ENCODE measurements at places on chromosomes 5 and 9.

DNA sequence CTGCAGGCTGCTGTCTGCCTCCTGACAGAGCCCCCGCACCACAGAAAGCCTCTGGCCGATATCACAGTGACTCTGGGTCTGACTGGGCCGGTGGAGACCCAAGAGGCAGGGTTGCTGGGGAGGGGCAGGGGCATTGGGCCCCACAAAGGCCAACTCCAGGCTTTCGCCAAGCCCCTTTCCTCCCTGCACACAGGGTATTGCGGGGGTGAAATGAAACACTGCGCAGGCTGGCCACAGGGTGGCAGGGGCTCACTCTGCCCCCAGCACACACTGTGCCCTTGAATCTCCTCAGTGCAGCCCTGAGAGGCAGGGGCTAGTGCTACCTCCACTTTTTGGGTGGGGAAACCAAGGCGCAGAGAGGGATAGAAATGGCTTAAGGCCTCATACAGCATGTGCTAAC lies 44.6 kb downstream of the BARX1 start:
- DNase-seq: no peak

GRCh38 chr9:73014011-73014410 lies 61.2 kb upstream of the ALDH1A1 start:
- no peak for DNase-seq

- no peak for DNase-seq
Measured at GRCh38 chr5:135138116-135138850, 104.3 kb upstream of the PITX1 start.

DNA sequence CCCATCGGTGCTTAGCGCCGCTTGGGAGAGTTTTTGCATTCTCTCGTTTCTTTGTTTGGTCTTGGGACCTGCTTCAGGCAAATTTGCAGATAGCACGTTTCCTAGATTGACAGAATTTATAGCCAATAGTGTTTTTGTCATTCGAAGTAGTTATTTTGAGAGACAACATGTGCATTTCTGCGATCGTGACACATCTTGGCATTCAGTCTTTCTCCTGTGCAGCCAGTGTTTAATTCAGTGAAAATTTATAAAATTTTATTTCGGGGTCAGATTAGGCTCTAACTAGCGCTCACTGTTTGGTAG lies 830 bp downstream of the PRRC1 start:
- no peak for DNase-seq

DNA sequence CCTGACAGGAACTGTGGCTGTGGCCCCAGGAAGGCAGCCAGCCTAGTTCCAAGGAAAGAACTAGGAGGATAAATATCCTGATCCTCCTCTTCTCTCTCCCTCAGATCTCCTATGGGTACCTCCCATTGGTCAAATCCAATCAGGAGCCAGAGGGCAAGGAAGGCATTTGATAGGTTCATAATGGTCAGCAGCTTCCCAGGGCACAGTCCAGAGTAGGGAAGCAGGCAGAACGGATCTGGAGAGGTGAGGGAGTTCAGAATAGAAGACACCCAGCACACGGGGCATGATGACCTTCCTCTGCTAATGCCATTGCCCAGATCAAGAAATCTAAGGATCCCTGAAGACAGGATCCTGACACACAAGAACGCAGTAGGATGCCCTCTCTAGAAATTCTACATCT lies 8.6 kb downstream of the ABLIM3 start:
- no peak for DNase-seq

DNA sequence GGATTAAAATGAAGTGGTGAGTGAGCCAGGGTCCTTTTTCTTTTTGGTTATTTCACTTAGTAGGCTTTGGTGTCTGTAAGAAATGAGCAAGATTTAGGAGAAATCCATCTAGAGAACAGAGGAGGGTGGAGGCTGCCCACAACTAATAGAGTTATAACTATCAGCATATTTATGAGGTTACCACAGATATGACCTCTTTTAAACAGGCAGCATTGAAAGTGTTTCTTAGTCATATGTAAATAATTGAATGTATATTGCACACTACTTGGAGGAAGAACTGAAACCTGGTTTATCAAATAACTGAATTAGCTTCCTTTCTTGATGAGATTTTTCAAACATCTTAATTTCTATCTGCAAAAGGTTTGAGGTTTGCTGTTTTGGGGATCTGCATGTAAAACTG lies 483.1 kb upstream of the PIK3R1 start:
- no peak for DNase-seq

DNA sequence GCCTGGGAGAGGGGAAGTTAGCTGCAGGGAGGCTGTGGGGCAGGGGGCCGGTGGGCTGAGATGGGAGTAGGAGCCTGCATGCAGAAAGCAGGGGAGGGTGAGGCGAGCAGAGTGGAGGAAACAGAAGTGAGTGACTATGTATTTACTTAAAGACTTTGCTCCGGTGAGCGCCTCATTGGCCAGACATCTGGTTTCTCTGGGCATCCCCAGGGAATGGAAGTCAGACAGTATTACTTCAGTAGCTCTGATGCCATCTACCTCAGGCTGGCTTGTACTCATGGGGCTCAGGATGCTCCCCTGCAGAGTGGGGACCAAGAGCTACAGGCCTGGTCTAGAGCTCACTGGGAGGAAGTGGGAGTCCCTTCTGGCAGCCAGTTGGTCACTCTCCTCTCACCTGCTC lies 78.2 kb upstream of the ARAP3 start:
- DNase-seq: no peak

GRCh38 chr9:92189782-92190535 lies 74.7 kb upstream of the SPTLC1 start:
- DNase-seq: no peak

GRCh38 chr5:95884017-95884325 lies 61.4 kb upstream of the GLRX start:
- DNase-seq: no peak

DNA sequence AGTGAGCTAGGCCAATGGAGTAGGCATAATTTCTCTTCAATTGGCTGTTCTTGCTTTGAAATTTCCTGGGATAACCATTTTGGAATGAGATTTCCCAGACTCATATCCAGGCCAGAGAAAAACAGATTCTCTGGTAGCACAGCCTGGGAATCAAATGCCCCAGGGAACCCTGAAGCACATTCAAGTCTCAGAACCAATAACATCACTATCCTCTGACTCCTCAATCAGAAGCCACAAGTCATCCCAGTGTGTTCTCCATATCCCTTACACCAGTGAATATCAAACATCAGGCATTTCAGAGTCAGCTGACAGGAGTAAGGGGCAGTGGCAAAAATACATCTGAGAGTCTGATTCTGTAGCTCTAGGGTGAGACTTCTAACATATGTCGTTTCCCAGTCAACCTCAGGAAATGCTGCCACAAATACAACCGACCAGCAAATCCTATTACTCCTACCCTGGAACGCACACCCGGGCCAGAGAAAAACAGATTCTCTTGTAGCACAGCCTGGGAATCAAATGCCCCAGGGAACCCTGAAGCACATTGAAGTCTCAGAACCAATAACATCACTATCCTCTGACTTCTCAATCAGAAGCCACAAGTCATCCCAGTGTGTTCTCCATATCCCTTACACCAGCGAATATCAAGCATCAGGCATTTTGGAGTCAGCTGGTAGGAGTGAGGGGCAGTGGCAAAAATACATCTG lies 537.7 kb upstream of the NMUR2 start:
- DNase-seq: no peak

DNA sequence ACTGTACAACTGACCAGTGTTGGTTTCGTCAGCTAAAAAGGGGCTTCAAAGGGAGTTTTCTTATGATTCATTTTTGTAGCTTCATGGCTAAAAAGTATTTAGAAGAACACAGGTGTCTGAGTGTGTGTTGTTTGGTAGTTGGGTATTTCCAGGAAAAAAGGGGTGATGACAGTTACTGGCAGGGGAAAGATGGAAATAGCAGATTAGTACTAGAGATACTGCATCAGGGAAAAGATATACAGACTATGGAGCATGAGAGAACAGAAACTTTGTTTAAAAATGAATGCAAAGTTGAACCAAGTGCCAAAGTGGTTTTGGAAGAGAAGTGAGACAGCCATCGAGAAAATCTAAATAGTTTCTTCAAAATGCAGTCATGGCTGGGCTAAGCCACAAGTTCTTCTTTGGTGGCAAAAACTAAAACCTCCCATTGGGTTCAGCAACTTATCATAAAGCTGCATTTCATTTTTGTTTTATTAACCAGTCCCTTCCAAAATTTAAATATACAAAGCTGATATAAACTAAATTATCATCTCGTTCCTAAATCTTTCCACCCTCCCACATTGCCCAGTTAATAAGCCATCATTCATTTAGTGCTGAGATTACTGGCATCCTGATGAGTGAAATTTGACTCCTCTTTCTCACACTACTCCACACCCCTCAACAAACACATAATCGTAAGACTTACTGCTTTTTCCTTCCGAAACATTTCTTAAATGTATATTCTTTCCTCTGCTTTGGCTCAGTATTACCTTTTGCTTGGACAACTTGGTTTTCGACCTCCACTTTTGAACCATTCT lies 33.5 kb downstream of the ELL2 start:
- no peak for DNase-seq

DNA sequence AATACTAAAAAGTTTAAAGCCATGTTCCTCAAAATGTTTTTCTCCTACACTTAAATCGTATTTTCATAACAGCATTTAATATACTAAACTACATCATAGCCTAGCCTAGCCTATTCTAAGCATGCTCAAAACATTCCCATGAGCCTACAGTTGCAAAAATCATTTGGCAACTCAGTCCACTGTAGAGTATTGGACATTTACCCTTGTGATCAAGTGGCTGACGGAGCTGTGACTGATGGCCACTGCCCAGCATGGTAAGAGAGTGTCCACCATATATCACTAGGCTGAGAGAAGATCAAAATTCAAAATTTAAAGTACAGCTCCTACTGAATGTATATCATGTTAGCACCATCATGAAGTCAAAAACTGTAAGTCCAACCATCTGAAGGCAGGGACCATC lies 30.9 kb downstream of the SEMA5A start:
- DNase-seq: no peak

- no peak for DNase-seq
Measured at GRCh38 chr5:141703133-141703561, 21.1 kb upstream of the ARAP3 start.

DNA sequence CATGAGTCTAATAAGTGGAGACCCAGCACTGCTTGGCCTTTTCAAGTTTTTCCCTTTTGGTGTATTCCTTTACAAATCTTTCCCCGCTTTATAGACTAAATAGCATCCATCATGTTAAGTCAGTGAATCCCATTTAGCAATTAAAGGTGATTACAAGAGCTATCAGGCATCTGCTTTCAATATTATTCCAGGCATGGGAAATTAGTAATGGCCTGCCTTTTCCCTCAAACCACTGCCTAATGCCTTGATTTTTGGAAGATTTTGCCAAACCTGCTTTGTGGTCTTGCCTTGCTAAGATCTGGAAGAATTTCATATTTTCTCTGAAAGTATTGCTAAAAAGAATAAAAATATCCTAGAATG lies 102.8 kb upstream of the GNA14 start:
- no peak for DNase-seq

Data from GM12892 (cell line).